Activated T-helper 2 cell treated with anti-CD3 and anti-CD28 coated beads, Interferon-gamma antibody, Interleukin-2, Interleukin-4, amounts not matched to agents 10 μg/mL and 5 μg/mL and 100 μg/mL, durations not matched to agents 14 hours and 24 hours and 36 hours (primary cell): ENCODE measurements at places on chromosomes 11 and 22.

DNA sequence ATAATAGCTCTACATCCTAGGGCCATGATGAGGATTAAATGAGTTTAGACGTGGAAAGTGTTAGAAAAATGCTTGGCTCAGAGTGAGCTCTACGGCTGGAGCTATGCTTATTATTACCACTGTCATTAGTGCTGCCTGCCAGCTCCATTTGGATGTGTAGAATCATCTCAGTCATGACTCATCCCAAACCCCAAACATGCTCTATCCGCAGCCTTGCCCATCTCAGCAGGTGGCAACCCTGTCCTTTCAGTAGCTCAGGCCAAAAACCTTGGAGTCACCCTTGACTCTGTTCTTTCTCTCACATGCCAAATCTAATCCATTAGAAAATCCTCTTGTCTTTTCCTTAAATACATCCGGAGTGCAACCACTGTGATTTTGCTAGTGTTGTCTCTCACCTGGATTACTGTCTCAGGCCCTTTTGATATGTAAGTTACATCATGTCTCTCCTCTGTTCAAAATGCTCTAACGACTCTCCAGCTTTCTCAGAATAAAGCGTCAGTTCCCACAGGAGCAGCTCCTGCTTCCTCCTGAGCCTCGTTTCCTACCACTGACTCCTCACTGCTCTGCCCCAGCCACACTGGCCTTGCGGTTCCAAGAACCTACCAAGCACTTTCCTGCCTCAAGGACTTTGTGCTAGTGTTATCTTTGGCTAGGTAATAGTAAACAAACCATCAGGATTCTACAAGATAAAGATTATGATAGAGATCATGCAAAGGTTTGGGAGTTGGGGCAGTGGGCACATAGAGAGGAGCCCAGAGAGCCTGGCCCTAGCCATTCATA is 10.5 kb upstream of the CHRM1 start:
- H3K36me3 ChIP-seq, result no peaks in the 10 kb centered on the region
- H3K4me1 ChIP-seq, result no peaks in the 10 kb centered on the region
- H3K27me3 ChIP-seq, result peaks cover 44% of the 10 kb centered on the region
- H3K4me3 ChIP-seq, result no peak overlapping the region
- DNase-seq, result no peak

DNA sequence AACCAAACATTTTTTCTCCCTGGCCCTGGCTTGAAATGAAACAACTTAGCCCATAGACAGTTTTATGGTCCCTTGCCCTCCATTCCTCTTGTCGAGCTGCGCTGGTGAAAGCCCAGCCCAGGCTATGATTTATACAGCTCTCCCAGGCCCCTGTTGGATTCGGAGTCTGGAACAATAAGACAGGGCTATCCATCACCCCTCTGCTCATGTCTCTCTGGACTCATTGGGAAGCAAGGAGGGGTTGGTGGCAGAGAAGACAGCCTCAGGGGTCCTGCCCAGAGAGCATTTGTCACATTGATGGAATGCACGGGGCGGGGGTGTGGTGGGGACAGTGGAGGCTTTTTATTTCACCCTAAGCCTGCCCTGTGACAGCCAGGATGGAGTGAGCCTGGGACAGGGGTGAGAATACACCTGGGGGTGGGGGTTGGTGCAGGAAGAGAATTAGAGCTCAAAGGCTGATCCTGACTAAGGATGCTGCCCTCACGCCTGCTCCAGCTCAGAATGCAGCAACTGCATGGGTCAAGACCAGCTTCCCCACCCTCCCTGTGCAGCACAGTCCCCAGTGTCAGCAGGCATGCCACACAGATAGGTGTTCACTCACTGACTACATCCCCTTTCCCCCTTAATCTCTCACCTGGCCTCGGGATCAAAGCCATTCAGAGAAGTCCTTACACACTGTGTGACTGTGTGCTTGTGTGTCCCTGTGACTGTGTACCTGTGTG is 10.0 kb upstream of the PKNOX2 start:
- no peak for DNase-seq
- H3K36me3 ChIP-seq, result no peaks in the 10 kb centered on the region
- no peak overlapping the region for H3K27ac ChIP-seq

GRCh38 chr22:30782613-30783012 is 87.9 kb downstream of the OSBP2 start:
- peaks cover 7% of the 10 kb centered on the region for H3K4me1 ChIP-seq
- DNase-seq, result no peak
- H3K27ac ChIP-seq, result no peak overlapping the region
- H3K27me3 ChIP-seq, result no peaks in the 10 kb centered on the region
- H3K36me3 ChIP-seq, result no peaks in the 10 kb centered on the region

DNA sequence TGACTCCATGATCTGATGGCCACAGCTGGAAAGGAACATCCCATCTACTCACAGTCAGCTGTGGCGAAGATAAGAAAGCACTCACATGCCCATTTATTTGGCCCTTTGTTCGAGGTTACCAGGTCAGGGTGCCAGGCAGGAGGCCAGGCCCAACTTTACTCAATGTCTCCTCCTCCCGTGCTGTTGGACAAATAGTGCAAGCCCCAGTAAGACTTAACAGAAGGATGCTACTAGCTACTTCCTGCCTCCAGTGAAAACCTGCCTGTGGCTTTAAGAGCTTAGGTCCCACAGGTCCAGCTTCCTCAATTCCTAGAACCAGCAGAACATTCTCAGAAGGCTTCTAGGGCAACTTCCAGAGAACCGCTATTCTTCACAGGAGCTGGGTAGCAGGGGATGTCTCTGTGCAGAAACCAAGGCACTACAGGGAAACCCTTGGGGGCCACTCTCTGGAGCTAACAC is 12.9 kb upstream of the CRY2 start:
- DNase-seq, result peak; percentile 38
- H3K4me1 ChIP-seq, result peaks cover 29% of the 10 kb centered on the region
- peak overlapping the region; percentile 66 for H3K4me3 ChIP-seq
- peaks cover 3% of the 10 kb centered on the region for H3K36me3 ChIP-seq
- peak overlapping the region; percentile 85 for H3K27ac ChIP-seq
- H3K27me3 ChIP-seq, result peaks cover 7% of the 10 kb centered on the region

DNA sequence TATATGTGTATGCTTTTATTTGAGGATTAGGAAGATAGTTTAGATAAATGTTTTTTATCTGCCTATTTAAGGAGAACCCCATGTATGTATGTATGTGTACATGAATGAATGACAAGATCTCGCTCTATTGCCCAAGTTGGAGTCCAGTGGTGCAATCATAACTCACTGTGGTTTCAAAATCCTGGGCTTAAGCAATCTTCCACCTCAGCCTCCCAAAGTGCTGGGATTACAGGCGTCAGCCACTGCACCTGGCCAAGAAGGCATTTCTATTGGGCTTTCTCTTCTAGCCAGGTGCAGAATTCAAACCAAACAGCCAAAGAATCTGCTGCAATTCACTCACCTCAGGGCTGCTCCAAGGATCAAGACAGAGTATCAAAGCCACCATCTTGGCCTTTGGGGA is 25.5 kb upstream of the DGKZ start:
- no peak overlapping the region for H3K4me3 ChIP-seq
- H3K36me3 ChIP-seq, result no peaks in the 10 kb centered on the region
- H3K4me1 ChIP-seq, result peaks cover 12% of the 10 kb centered on the region
- no peak for DNase-seq
- H3K27ac ChIP-seq, result no peak overlapping the region
- H3K27me3 ChIP-seq, result peaks cover 8% of the 10 kb centered on the region

- DNase-seq, result no peak
- no peaks in the 10 kb centered on the region for H3K4me1 ChIP-seq
- no peak overlapping the region for H3K4me3 ChIP-seq
- no peak overlapping the region for H3K27ac ChIP-seq
Measured at GRCh38 chr11:50088231-50088630, 55.6 kb downstream of the OR4C45 start.

GRCh38 chr22:48753752-48754517 is 1073.7 kb downstream of the BRD1 start:
- no peaks in the 10 kb centered on the region for H3K36me3 ChIP-seq
- H3K27ac ChIP-seq, result no peak overlapping the region
- H3K4me3 ChIP-seq, result no peak overlapping the region
- peak; percentile 2 for DNase-seq
